ENCODE measurements at places on chromosomes 3 and 15. TPM values are rescaled to one million over a fixed set of nuclear protein-coding genes. Genes with fewer than 3 reads are reported as not detected.

GRCh38 chr15:74977599-74977998, 17.8 kb upstream of the SCAMP5 start:
- DNase-seq: no peak

DNA sequence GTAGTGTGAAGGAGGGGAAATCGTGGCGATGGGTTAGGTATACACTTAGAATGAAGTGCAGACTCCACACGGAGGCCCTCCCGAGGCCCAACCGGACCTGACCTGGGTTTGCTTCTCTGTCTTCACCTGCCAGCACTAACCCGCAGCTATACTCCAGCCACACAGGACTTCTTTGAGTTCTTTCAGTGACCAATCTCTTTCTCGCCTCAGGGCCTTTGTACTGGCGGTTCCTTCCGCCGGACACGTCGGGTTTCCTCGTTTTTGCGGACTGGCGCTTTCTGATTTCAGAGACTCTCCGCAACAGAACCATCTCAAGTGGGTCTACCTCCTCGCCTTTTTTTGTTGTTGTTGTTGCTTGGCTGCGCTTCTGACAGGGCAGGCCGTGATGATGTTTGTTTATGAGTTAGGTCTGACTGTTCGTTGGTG, at the start of gene NEIL1:
Gene NEIL1, plus strand, starts transcription at position 244 of the 426 bp plus-strand sequence. CDS start 1,867 bp downstream, outside the sequence.
- no peak for DNase-seq

- peak; percentile 46 for DNase-seq
Measured at GRCh38 chr3:126258670-126259069, 78.3 kb upstream of the ALDH1L1 start.

- peak; percentile 43 for DNase-seq
Measured at GRCh38 chr15:43225201-43225949, 4.6 kb upstream of the EPB42 start.

DNA sequence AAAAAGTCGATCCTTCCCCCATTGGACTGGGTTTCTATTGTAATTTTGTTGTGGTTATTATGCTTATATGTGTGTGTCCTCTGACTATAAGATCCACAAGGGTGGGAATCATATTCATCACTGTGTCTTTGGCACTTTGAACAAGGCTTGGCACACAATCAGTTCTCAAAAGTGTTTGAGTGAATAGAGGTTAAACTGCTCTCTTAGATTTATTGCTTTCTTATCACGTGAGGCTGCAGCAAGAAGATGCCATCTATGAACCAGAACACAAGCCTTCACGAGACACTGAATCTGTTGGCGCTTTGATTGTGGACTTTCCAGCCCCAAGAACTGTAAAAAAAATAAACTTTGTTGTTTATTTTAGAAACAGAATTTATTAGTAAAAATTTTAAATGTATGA, 295.0 kb upstream of the MDFIC2 start:
- DNase-seq: no peak

DNA sequence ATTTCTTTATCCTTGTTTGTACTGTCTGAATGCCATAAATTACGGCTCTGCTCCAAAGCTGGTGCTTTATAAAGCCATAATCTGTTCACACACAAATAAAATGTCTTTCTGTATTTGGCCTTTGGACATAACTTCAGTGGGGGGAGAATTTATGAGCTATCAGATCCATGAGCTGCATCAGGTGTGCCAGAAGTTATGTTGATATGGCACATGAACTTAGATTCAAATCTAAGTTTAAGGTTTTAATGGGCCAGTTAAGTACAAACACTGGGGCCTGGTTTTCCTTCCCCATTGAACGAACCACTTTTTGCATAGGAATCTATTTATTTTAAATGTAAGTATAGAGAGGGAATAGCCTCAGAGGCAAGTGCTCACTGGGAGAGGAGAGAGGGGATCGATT, 239.9 kb downstream of the NFKBIZ start:
- DNase-seq: no peak

- no peak for DNase-seq
Measured at GRCh38 chr3:131717493-131717892, 214.7 kb upstream of the MRPL3 start.

DNA sequence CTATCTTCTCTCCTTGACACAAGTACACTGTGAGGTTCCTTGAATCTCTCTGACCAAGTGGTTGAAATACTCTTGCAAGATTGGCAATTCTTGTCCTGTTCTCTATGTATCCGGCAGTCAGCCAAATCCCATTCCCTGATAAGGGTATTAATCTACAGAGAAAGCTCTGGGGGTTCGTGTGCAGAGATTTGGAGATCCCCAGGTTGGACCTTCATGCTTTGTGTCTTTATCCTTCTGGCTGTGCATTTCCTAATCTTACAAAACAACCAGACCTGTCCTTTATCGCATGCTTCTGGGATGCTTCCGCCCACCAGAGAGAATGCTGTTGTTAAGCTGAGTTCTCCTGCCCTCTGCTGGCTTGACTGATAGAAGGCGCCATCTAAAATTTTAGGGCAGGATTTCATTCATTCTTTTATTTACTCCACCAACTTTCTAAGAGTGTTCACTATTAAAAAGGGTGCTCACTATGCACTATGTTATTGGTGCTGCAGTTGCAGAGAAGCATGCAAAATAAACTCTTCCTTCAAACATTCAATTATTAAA, 8.6 kb upstream of the SST start:
- DNase-seq: peak; percentile 62

DNA sequence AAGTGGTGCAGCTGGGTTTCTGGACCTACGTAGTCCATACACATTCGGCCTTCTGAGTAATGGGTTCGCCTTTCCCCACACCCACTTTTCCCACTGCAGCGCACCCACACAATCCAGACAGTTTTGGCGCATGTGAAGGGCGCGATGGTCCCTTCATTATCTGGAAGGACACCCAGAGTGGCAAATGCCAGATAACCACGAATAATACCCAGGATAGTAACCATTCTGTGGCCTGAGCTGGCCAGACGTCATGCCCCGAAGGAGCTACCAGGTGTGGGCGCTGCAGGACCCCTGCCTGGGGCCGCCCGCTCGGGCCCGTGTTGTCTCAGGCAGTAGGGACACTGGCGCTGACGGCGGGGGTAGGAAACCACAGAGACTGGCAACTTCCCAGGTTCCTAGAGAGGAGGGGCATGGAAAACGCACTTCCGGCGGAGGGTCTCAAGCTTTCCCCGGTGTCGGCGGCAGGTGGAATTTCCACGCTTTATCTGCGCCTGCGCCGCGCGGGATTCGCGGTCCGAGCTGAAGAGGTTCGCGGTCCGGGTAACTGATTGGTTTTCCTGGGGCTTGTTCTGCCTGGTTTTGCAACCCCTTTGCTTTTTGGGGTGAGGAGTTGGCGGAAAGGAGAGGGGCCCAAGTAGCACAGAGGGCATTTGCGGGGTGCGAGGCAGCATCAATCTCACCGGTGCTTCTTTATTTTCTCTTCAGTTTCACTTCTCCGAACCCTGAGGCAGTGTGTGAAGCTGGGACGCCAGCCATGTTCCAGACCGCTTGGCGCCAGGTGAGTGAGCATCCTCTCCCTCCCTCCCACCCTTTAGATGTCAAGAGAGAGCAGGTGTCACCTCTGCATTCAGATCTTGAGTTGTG, at the start of gene ZNF620:
Gene ZNF620, plus strand, starts transcription at position 441 of the 864 bp plus-strand sequence. Its CDS starts 314 bp downstream, at position 755.
- DNase-seq: peak; percentile 73

DNA sequence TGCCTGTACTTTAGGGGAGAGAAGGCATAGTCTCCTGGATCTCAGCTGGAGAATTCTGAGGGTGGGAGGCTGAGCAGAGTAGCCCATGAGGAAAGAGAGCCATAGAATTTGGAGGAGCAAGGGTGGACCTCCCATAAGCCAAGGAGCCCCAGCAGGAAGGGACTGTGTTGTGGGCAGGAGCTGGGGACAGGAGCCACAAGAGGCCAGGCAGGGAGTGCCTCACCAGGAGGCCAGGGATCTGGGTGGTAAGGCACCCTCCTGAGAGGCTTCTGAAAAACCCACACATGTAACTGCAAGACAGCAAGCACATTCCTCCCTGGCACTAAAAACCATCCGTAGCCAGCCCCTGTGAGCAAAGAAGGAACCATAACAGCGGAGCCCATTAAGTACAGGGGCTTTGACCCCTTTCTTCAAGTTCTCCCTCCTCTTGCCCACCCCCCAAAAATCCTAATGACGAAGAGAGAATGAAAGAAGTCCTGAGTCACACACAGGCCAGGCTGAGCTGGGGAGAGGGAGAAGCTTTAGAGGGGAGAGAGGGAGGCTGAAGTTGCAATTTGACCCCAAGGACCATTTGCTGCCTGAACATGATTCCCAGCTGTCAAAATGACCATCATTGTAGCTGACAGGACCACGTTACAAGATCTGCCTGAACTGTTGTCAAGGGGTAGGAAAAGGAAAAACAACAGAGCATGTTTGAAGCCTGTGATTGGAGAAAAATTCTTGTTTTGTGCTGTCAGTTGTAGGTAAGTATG, 82.6 kb downstream of the TRIM42 start:
- no peak for DNase-seq

DNA sequence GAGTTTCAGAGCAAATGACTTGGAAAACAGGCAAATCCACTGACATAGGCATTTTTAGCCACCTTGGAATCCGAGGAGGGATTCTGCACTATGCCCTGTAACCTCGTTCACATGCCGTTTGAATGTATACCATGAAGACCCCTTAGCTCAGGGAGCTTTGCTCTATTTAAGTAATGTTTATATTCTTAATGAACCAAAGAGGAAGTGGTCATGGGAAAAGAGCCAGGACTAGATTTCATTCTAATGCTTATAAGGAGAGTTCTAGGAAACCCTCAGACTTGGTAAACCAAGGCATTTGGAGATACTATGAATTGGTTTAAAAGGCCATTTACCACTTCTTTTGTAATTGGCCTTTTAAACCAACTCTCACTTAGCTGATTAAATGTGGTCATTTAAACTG, 178.9 kb downstream of the IGF1R start:
- no peak for DNase-seq

- no peak for DNase-seq
Measured at GRCh38 chr3:11548721-11549131, 95.0 kb downstream of the VGLL4 start.

Gene RYR3
- total RNA-seq: 0.15 TPM

Gene SEMA6D
- not detected for total RNA-seq

Gene P3H2
- 20.9 TPM for total RNA-seq

Gene MYH15
- 0.95 TPM for total RNA-seq
